B cell (primary cell): ENCODE measurements at places on chromosomes 4 and X.
A peak's percentile ranks its signal among the peaks of the same experiment; 100 is the strongest.

DNA sequence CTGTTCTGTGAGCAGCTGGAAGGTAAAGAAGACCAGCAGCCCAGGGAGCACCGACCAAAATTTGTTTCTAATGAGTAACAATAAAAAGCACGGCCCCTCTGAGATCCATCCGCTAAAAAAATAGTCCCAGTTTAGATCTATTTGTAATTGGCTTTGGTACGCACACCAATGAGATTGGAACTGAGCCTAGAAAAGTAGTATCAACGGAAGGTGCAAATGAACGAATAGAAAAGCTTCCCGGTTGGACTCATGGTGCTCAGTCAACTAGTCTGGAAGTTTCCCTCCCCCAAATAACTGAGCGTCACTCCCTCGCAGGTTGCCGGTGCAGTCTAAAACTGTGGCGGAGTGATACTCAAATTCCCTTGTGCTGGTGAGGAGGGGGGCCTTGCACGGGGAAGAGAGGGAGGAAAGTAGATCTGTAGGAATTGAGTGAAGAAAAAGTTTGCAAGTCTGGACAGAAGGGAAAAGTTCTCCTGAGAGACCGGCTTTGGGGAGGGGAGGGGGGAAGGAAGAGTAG lies at the start of gene COL4A5:
TSS of gene COL4A5 (plus strand) at position 413 of the 517 bp plus-strand sequence. CDS start 288 bp downstream, outside the sequence.
- peak; percentile 10 for DNase-seq

DNA sequence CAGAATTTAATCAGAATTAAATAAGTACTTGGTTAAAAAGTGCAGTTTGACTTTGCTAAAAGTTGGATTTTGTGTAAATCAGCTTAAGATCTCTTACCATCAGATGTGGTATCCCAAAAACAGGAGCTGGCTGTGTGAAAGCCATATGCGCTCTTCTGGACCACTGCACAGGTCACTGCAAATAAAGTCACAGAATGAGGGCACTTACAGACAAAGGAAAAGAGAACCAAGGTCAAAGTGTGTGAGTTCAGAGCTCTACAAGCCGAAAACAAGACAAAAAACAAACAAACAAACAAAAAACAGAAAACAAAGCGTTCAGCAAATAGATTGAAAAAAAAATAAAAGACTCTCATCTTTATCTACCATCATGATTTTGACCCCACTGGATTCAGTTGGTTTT lies 6.4 kb downstream of the DYNLT3 start:
- DNase-seq = no peak

GRCh38 chrX:10769696-10770619 lies 149.6 kb upstream of the MID1 start:
- no peak for DNase-seq

GRCh38 chr4:150310159-150310895 lies 232.1 kb downstream of the DCLK2 start:
- DNase-seq = no peak

DNA sequence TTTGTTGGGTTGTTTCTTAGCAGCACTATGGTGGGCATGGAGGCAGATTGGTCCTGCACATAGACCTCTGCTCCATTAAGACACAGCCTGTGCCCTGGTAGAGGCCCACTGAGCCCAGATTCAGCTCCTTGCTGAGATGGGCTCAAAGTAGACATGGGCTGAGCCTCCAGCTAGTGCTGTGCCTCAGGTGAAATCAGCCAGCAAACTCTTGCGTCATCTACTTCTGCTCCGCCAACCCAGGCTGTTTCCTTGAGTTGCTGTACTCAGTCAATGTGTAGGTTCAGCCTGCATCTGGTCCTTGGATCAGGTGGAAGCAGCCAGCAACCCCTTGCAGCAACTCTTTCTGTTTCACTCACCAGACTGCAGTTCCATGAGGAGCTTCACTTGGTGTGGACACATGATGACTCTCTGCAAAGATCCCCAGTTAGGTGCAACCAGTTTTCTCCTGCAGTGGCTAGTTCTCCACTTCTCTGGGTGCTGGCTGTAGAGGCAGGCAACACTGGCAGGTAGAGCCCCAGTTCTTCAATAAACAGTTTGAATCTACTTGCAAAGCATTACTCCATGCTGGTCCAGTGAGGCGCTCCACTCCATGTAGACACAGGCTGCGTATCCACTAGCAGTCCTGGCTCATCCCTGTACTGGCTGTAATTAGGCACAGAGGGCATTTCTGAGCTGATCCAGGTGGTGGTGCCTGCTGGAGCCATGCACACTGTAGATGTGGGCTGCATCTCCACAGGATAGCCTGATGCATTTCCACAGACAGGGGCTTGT lies 199.0 kb upstream of the MAMLD1 start:
- no peak for DNase-seq

DNA sequence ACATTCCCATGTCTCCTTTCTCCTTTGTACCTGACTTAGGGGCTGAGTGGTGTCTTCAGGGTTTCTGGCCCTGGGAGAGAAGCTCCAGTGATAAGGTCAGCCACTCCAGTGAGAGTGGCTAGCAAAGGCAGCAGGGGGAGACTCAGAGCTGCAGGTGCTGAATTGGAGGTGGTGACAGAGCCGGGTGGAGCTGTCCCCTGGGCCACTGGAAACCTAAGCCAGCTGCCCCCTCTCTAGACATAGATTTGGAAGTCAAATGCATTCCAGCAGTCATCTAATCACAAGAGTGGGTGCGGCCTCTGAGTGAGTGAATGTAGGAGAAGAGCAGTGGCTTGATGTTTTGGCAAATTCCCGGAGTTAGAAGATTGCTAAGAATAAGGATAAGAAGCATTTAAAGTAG lies 28.5 kb downstream of the TRIM2 start:
- no peak for DNase-seq

GRCh38 chr4:3338321-3338838 lies 45.6 kb downstream of the RGS12 start:
- no peak for DNase-seq

DNA sequence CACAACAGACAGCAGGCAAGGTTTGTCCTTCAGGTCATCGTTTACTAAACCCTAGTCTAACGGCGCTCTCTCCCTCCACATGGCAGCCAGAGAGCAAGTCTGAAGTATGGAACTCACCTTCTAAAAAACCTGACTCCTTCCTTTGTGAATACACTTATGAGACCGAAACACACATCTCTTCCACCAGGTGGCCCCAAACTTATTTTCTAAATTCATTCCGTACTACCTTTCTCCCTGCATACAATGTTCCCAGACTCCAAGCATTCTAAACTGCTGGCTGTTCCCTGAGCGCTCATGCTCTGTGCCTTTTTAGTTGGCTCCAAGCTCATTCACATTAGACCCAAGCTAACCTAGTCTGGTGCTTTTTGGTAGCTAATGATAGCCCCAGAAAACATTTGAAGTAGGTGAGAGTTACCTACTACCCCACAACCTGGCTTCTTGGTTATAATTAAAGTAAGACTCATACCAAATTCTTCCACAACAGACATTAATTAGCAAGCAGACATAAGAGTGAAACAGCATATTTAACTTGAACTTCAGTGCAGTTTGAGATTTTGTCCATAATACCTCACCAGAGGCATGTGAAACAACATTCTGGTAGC lies 67.6 kb upstream of the DCLK2 start:
- peak; percentile 60 for DNase-seq

DNA sequence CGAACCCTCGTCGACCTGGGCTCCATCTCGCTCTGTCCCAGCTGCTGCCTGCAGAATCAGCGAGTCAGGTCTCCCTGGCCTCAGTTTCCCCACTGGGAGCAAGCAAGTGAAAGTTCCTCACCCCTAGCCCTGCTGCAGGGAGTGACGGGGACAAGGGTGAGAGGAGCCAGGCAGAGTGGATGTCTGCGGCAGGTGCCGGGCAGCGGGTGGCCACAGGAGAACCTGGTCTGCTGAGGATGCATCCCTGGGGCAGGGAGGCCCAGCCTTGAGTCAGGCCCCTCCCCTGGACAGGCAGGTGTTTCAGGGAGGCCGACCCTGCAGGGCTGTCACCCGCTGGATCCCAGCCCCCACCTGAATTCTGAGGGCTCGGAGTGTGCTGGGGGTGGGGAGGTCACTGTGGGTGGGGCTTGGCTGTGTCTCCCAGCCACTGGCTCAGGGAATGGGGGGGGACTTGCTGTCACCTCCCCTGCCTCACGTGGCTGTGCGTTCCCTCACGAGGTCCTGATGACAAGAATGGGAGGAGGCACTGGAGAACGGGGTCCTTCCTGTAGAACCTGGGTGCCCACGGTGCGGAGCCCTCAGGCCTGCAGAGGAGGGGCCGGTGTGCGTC lies 33.2 kb downstream of the LRPAP1 start:
- no peak for DNase-seq

DNA sequence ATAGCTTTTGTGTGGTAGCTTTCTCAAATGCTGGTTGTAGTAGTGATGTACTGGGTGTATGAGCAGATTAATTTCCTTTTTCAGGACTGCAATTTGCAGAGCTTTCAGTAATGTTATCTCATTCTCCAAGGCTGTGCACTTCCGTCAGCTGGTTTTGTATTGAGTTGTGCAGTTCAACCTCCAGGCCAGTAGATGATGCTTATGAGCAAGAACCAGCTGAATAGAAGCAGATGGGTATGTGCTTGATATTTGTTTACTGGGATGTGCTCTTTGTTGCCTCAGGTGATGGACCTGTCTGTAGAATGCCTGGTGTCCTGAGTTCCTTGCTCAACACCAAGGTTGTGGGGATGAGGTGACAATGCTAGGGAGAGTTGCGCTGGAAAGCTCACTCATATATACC lies 462.8 kb downstream of the PCDH18 start:
- DNase-seq = no peak

DNA sequence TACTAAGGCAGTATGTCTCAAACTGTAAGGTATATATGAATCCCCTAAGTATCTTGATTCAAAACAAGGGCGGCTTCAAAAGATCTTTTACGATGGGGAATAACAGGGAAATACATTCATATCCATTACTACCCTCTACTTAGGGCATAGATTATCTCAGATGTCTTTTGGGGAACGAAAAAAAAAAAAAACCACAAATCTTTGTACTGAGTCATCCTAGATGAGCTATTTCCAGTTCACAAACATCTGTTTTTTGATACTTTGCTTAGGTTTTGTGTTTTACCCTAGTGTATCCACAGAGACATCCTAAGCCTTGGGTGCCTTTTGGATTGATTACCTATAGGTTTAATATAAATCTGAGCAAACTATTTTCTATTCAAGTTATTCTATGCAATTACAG lies 457.2 kb downstream of the NLGN4X start:
- no peak for DNase-seq

GRCh38 chr4:103008875-103009729 lies 10.4 kb downstream of the SLC9B1 start:
- peak; percentile 79 for DNase-seq

GRCh38 chr4:16461362-16461761 lies 235.1 kb upstream of the TAPT1 start:
- no peak for DNase-seq

GRCh38 chrX:113389846-113390245 lies 549.2 kb upstream of the AMOT start:
- no peak for DNase-seq

- DNase-seq = peak; percentile 33
Observed at GRCh38 chr4:48197643-48198237, 63.7 kb upstream of the TXK start.

DNA sequence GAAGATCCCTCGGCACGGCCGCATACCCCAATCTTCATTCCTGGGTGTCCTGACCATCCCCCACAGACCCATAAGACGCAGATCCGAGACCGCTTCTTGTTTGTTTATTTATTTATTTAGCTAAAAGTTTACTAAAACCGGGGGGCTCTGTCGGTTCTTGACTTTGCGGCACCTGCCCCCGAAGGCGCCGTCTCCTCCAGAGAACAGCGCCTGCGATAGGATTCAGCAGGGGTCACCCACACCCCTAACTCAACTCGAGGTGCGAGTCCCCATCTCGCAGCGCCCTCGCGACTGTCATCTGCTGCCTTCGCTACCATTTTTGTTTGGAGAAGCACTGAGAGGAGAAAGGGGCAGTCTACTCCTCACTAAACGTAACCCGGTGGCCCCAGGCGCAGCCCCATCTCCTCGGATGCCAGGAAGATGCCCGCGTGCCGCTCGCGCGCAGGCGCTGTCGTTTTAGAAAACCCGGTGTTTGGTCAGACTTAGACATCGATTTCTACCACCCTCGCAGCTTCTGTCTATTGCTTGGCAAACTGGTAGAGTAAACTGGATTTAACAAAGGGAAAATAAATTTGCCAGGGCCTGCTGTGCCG lies 18.9 kb upstream of the GPR101 start:
- DNase-seq = no peak

GRCh38 chrX:154043003-154043763 lies 23.5 kb upstream of the IRAK1 start:
- DNase-seq = no peak

DNA sequence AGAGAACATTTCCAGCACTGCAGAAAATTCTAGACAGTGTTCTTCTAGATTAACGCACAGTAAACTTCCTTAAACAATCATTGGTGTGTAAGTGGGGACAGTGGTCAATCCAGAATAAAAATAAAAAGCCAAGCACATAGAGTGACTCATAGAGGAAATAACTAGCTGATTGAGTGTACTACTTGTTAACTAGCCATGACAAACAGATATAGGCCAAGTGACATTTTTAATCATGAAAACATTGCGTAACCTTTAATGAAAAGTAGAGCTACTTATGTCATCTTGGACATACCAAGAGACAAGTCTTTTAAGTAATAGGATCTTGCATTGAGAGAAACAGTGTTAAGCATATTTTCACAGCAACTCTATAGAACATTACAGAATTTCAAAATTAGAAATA lies 233.9 kb upstream of the MAB21L2 start:
- no peak for DNase-seq

GRCh38 chr4:154137320-154137905 lies 348.5 kb upstream of the SFRP2 start:
- DNase-seq = no peak

DNA sequence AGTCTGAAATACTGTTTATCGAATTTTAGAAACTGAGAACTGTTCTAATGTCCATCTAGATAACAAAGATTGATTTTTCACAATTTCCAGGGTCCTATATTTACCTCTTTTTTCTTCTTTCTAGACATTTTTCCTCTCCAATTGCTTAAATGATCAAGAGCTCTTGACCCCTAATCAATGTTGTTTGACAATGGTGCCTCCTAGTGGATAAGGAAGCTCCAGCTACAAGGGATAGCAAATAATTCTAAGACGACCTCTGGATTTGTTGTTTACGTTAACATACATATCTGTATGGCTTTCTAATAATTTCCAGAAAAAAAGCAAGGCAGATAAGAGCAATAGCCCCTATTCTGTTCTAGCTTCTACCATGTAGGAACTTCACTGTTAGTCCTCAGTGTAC lies 35.8 kb downstream of the GPR82 start:
- peak; percentile 55 for DNase-seq

DNA sequence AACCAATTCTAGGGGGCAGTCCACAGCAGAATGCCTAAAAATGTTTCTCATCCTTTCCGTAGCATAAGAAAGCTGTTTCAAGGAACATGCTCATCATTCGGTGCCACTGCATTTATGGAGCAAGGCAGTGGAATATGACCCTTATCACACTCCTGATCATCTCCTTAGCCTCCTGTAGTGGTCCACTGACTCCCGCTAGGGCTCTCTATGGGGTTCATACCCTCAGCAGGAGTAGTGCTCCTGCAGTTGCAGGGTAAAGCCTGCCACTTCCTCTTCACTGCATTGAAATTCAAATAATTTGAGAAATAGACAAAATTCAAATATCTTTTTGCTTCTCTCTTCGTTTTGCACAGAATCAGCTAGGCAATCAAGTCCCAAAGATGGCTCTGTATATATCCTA lies 107.0 kb downstream of the NDST3 start:
- DNase-seq = no peak

- DNase-seq = no peak
Observed at GRCh38 chr4:145709843-145710242, 29.9 kb downstream of the C4orf51 start.

GRCh38 chr4:6523251-6523650 lies 50.8 kb upstream of the PPP2R2C start:
- DNase-seq = no peak

GRCh38 chrX:111090458-111090857 lies 5.5 kb upstream of the PAK3 start:
- DNase-seq = no peak

GRCh38 chr4:96063639-96064038 lies 223.7 kb downstream of the PDHA2 start:
- DNase-seq = no peak
